ENCODE measurements at places on chromosomes 7 and 10. TPM values are rescaled to one million over a fixed set of nuclear protein-coding genes. Genes with fewer than 3 reads are reported as not detected.

- H3K27me3 ChIP-seq: no peaks in the 10 kb centered on the region
- DNase-seq: no peak
- H3K27ac ChIP-seq: no peak overlapping the region
- no peak overlapping the region for H3K4me3 ChIP-seq
- H3K4me1 ChIP-seq: no peaks in the 10 kb centered on the region
- no peaks in the 10 kb centered on the region for H3K36me3 ChIP-seq
Observed at GRCh38 chr10:86066696-86067095, 299.9 kb downstream of the GRID1 start.

DNA sequence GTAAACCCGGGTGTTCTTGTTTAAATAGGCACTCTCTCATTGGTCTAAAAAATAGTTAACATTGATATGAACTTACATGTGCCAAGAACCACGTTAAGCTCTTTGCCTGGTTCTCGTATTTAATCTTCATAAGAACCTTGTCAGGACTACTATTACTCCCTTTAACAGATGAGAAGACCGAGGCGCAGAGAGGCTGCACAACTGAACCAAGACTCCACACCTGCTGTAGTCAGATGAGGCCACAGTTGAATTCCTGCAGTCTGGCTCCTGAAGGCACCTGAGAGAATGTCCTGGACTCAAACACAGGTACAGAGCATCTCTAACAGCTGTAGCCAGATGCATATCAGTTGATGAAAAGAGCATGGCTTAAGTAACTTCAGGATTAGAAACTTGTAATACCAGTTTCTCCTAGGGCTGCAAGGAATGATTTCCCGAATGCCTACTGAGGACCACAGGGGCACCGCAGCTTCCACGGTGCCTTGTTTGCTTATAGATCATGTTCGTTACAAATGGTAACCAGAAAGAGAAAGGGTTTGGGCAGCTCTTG, 9.5 kb downstream of the DDC start:
- no peaks in the 10 kb centered on the region for H3K4me1 ChIP-seq
- no peaks in the 10 kb centered on the region for H3K36me3 ChIP-seq
- peaks cover 27% of the 10 kb centered on the region for H3K27me3 ChIP-seq
- no peak for DNase-seq
- no peak overlapping the region for H3K4me3 ChIP-seq
- H3K27ac ChIP-seq: no peak overlapping the region

DNA sequence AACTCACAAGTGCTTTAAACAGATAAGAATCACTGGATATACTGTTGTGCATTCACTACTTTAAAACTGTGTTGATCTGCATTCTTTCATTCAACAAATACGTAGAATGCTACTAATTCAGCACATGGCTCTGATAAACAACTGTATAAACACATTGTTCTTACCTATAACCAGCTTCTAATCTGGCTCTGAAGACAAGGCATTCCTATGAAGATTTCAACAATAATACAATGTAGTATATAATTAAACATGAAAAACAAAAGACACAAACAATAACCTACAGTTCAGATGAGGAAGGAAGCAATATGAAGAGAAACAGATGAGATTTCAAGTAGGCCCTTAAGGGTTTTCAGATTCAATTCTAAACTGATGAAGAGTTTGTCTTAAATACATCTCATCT, 31.1 kb upstream of the ANLN start:
- H3K27me3 ChIP-seq: no peaks in the 10 kb centered on the region
- no peak for DNase-seq
- H3K4me1 ChIP-seq: no peaks in the 10 kb centered on the region
- H3K4me3 ChIP-seq: no peak overlapping the region

DNA sequence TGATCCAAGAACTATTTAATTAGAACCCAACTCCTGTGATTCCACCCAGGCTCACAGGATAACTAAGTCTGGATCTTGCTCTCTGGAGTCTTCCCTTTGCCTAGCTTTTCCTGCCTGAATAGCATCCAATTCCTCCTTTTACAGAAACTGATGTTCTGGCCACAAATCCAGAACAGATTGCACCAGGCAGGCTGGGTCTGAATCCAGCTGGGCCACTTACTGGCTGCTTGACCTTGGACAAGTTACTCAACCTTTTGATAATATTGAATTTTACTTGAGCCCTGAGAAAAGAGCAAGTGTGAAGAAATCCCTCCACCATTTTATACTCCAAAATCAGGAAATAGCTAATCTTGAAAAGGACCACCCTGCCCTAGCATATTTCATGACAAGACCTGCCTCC, 55.5 kb upstream of the SLC35G1 start:
- H3K27ac ChIP-seq: no peak overlapping the region
- peaks cover 2% of the 10 kb centered on the region for H3K27me3 ChIP-seq
- H3K4me3 ChIP-seq: no peak overlapping the region

GRCh38 chr10:132202070-132202970, 15.6 kb downstream of the DPYSL4 start:
- DNase-seq: no peak
- H3K27me3 ChIP-seq: no peaks in the 10 kb centered on the region
- H3K36me3 ChIP-seq: no peaks in the 10 kb centered on the region
- no peak overlapping the region for H3K4me3 ChIP-seq
- no peaks in the 10 kb centered on the region for H3K4me1 ChIP-seq

Gene OR2A12
- not detected for total RNA-seq

Gene DENND2A
- total RNA-seq: 42.1 TPM

DNA sequence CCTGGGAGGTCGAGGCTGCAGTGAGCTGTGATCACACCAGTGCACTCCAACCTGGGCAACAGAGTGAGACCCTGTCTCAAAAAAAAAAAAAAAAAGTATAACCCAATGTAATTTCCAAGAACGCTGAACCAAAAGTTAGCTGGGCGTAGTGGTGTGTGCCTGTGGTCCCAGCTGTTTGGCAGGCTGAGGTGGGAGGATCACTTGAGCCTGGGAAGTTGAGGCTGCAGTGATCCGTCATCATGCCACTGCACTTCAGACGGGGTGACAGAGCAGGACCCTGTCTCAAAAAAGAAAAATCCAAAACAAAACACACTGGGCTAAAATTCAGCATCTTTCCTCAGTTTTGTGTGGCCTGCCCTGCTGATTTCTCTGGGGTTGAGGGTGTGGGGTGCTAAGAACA, 21.1 kb downstream of the HNRNPA2B1 start:
- H3K27me3 ChIP-seq: no peaks in the 10 kb centered on the region
- H3K4me3 ChIP-seq: no peak overlapping the region
- no peaks in the 10 kb centered on the region for H3K4me1 ChIP-seq
- peaks cover 2% of the 10 kb centered on the region for H3K36me3 ChIP-seq
- no peak for DNase-seq

Gene TBX20
- total RNA-seq: 1.1 TPM

Gene COPS6
- 95.3 TPM for total RNA-seq

GRCh38 chr7:22895140-22895827, 72.6 kb upstream of the TOMM7 start:
- H3K36me3 ChIP-seq: no peaks in the 10 kb centered on the region
- no peaks in the 10 kb centered on the region for H3K27me3 ChIP-seq
- DNase-seq: no peak
- no peak overlapping the region for H3K27ac ChIP-seq

DNA sequence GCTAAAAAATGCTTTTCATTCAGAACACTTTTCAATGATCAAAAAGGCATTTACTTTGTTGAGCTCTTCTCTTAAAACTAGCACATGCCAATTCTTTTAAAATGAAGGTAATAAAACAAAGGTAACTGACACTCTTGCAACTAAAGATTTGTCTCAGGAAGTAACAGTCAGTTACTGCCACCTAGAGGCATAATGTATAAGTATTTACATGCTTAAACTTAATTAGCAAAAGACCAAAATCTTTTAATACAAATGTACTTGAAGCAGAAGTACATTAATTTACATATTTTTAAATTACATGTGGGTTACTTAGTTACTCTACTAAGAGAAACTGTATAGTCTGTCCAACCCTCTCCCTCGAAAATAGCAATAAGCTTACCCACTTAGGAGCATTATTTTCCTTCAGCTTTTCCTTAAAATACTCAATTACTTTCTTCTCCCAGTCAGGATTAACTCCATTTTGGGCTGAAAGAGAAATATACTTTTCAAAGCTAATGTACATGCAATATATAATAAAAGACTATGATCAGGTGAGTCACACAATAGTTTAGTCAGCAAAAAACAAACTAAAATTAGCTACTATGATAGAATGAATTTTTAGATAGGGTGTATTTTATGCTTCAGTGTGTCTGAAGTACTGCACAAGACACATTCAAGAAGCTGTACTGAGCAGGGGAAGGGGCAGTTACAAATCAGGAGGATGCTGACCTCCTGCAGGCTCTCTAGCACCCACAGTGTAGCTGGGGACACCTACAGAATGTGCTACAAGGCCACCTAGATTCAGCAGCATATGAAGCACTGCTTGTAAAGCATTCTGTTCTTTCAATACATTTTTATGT, 13.0 kb downstream of the MCMBP start:
- no peak overlapping the region for H3K27ac ChIP-seq
- H3K4me1 ChIP-seq: no peaks in the 10 kb centered on the region
- DNase-seq: peak; percentile 32
- no peak overlapping the region for H3K4me3 ChIP-seq
- peaks cover 4% of the 10 kb centered on the region for H3K36me3 ChIP-seq

Gene COL13A1
- total RNA-seq: 0.86 TPM

GRCh38 chr10:118698421-118698820, 56.3 kb downstream of the CACUL1 start:
- H3K4me1 ChIP-seq: peaks cover 11% of the 10 kb centered on the region
- H3K4me3 ChIP-seq: no peak overlapping the region
- DNase-seq: peak; percentile 78
- H3K27ac ChIP-seq: no peak overlapping the region

Gene ADAMTS14
- 30.2 TPM for total RNA-seq

Gene NPSR1
- total RNA-seq: not detected

DNA sequence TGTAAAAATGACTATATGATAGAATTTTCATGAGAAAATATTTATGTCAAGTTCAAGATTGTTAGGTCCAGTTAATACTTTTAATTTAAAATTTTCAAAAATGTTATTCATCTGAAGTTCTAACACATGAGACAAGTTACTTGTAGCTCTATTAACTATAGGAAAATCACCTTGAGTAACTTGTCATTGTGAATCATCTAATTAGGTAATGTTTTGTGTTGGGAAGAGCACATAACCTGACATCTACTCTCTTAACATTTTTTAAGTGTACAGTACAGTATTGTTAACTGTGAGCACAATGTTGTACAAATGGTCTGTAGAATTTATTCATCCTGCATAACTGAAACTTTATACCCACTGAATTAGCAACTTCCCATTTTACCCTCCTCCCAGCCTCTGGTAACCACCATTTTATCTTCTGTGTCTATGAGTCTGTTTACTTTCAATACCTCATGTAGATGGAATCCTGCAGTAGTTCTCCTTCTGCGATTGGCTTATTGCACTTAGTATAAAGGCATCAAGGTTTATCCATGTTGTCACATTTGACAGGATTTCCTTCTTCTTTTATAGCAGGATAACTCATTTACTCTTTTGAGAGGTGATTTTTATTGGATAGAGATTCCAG, 54.6 kb downstream of the ARL4A start:
- no peaks in the 10 kb centered on the region for H3K36me3 ChIP-seq
- peaks cover 4% of the 10 kb centered on the region for H3K4me1 ChIP-seq
- no peaks in the 10 kb centered on the region for H3K27me3 ChIP-seq
- DNase-seq: peak; percentile 43

DNA sequence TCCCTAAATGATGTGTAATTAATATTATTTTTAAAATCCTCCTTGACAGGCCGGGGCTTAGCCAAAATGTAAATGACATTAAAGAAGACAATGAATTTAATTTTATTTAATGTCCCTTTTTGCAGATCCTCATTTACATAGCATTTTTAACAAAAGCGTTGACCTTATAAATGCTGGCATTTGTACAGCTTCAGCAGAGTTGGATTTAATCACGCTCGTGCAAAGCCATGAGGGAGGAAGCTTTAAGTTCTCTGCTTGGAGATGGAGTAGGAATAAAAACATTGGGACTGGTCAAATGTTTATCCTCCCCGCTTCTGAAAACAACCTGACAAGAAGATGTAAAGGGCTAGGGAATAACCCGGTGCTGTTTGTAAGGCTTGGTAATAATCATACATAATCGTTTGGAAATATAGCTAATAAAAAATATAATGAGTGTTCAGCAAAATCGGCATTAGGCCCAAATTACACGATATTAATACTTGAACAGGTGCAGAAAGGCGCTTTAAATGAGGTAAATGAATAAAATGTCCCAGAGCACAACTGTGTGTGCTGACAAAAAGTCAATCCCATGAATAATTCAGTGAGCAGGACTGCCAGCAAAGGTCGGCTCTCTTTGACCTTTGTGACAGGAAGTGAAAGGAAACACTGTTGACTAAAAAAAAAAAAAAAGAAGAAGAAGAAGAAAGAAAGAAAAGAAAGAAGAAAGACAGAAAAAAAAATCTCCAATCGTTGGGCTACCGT, 11.5 kb downstream of the EBF3 start:
- no peak for DNase-seq
- no peaks in the 10 kb centered on the region for H3K4me1 ChIP-seq
- H3K27ac ChIP-seq: no peak overlapping the region
- peaks cover 30% of the 10 kb centered on the region for H3K27me3 ChIP-seq

- H3K4me1 ChIP-seq: no peaks in the 10 kb centered on the region
- H3K27me3 ChIP-seq: no peaks in the 10 kb centered on the region
- peaks cover 36% of the 10 kb centered on the region for H3K36me3 ChIP-seq
- H3K27ac ChIP-seq: no peak overlapping the region
- DNase-seq: no peak
Observed at GRCh38 chr7:44051611-44052220, 7.2 kb downstream of the DBNL start.

Gene ITGB1
- total RNA-seq: 2,956 TPM

GRCh38 chr7:145216866-145217265, 381.0 kb upstream of the TPK1 start:
- H3K36me3 ChIP-seq: no peaks in the 10 kb centered on the region
- H3K27me3 ChIP-seq: no peaks in the 10 kb centered on the region
- H3K4me3 ChIP-seq: no peak overlapping the region
- DNase-seq: no peak

- H3K4me1 ChIP-seq: peaks cover 34% of the 10 kb centered on the region
- DNase-seq: no peak
- H3K36me3 ChIP-seq: no peaks in the 10 kb centered on the region
- H3K4me3 ChIP-seq: peak overlapping the region; percentile 9
- no peak overlapping the region for H3K27ac ChIP-seq
- no peaks in the 10 kb centered on the region for H3K27me3 ChIP-seq
Observed at GRCh38 chr7:102045681-102046372, 228.4 kb downstream of the CUX1 start.

GRCh38 chr10:78964952-78965633, 103.7 kb upstream of the ZMIZ1 start:
- H3K4me3 ChIP-seq: no peak overlapping the region
- H3K27ac ChIP-seq: no peak overlapping the region
- peaks cover 22% of the 10 kb centered on the region for H3K4me1 ChIP-seq
- peak; percentile 63 for DNase-seq

- no peaks in the 10 kb centered on the region for H3K36me3 ChIP-seq
- peak overlapping the region; percentile 34 for H3K4me3 ChIP-seq
- H3K27me3 ChIP-seq: no peaks in the 10 kb centered on the region
- H3K4me1 ChIP-seq: peaks cover 26% of the 10 kb centered on the region
- peak; percentile 75 for DNase-seq
Observed at GRCh38 chr10:24255881-24256311, 47.0 kb downstream of the KIAA1217 start.

DNA sequence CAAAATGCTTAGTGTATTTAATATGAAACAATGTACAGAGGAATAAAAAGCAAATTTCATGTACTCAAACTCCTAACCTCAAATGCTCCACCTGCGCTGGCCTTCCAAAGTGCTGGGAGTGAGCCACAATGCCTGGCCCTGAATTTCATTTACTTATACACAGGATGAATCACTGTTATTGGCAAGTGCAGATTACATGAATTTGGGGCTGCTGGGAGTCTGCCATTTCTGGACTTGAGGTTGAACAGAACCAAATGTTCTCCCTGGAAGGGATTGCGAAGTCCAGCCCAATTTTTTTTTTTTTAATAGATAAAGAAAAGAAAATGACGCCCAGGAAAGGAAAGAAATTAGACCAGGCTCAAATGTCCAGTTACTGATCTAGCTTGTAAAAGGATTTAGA, 6.8 kb upstream of the CSTF2T start:
- no peak overlapping the region for H3K27ac ChIP-seq
- no peak overlapping the region for H3K4me3 ChIP-seq
- no peaks in the 10 kb centered on the region for H3K4me1 ChIP-seq
- H3K36me3 ChIP-seq: no peaks in the 10 kb centered on the region

All from astrocyte (in vitro differentiated cells and primary cell).